GM03348 (cell line): ENCODE measurements at places on chromosomes 4 and X.
A peak's percentile ranks its signal among the peaks of the same experiment; 100 is the strongest.

- no peak for DNase-seq
These were observed 142.2 kb downstream of the ARHGAP10 start for GRCh38 chr4:147874109-147874508.

GRCh38 chr4:2907706-2908293 is 55.4 kb downstream of the NOP14 start:
- DNase-seq, result no peak

DNA sequence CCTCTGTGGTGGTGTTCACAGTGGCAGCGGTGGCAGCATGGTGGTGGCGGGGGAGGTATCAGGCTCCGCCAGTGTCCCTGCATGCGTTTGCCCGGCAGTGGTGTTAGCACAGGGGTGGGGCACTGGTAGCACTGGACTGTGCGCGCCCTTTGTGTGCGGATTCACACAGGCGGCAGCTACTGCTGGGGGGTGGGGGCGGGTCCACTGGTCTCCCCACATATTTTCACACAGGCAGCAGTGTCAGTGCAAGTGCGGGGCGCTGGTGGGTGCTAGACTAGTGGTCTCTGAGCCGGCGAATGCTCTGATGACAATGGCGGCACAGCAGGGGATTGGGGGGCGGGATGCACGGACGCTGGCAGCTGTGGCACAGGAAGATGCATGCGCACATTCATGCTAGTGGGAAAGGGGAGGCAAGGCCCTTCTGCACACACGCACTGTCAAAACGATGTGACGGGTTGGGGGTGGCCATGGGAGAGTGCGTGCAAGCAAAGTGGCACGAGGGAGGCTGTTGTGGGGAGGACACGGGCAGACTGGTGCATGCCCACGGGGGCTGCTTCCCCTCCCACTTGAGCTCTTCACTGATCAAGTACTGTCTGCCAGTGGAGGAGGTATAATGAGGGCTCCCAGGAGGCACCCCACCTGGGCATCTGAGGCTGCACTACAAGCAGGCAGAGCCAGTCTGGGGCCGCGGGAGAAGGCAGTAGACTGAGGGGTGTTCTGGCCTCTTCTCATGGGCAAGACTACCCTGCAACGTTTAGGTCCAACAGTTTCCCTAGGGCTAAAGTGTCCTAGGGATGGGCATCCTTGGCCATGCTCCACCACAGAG is 53.0 kb downstream of the POF1B start:
- DNase-seq, result no peak

DNA sequence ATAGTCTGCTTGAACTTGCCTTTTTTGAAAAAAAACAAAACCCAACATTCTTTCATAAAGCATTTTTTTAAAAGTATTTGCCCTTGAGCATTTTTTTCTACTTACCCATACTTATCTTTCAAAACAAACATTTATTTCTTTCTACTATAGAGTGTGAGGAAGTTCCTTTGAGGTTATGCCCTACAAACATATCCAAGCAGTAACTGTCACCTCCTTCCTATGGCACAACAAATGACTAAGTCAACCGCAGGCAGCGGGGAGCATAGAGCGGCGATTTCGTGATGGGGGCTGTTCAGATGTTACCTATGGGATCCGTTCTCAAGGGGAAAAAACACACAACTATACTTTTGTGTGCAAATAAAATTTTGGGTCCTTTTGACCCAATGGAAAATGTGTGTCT is 19.4 kb downstream of the SPRY1 start:
- DNase-seq, result peak; percentile 47

- DNase-seq, result no peak
These were observed 231.1 kb upstream of the ANXA3 start for GRCh38 chr4:78320349-78320935.

- DNase-seq, result no peak
These were observed 52.8 kb downstream of the NOP14 start for GRCh38 chr4:2910409-2910808.

DNA sequence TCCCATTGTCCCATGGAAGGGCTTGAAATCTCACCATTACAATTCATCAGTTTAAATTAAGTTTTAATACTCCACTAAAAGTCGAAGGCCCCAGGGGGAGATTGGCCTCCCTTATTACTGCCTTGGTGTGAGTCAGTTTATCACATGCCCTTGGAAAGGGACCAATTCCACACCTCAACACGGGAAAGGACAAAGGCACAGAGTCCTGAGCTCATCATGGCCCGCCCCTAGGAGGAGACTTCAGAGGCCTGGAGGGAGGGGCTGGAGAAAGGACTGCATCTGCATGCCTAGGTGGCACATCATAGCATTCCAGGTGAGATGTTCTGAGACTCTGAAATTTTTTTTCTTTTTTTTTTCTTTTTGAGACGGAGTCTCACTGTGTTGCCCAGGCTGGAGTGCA is 2.8 kb upstream of the SEL1L3 start:
- no peak for DNase-seq

- DNase-seq, result no peak
These were observed 56.1 kb downstream of the RAPGEF2 start for GRCh38 chr4:159158985-159159384.

- DNase-seq, result no peak
These were observed 90.1 kb downstream of the RELL1 start for GRCh38 chr4:37595875-37596680.

GRCh38 chr4:60344908-60345307 is 855.2 kb upstream of the ADGRL3 start:
- no peak for DNase-seq

DNA sequence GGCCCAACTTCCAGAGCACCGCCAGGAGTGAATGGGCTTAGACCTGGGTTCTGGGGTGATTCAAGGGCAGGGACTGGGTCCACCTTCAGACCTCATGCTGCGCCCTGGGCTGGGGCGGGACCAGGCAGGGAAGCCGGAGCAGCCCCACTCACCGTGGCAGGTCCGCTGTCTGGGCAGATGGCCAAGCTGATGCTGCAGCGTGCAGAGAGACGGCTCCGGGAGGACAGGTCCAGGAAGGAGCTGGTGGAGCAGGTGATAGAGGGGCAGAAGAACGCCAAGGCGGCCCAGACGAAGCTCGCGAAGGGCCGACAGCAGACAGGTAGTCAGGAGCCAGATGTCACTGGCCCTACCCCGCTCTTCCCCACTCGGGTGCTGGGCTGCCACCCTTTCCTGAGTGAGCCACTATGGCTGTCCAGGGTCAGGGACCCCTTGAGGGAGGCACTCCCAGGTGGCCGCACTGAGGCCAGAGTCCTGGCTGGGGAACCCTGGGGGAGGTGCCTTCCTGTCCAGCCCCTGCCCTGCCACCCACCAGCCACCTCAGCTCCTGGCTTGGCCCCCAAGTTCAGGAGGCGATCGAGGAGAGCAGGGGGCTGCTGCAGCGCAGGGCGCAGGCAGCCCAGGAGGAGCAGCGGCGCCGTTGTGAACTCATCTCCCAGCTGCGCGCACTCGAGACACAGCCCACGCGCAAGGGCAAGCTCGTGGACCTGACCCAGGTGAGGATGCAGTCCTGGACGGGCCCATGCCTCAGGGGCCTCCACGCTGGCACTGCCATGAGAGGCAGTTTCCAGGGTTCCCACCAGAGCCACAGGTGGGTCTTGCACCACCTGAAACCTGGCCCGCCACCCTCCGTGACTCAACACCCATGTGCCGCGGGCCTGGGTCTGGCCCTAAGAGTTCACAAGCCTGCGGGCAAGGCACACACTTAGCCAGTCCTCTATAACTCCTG is 10.1 kb upstream of the RNF4 start:
- no peak for DNase-seq

GRCh38 chrX:10109695-10110094 is 47.1 kb upstream of the CLCN4 start:
- no peak for DNase-seq

GRCh38 chrX:133979641-133980230 is 5.7 kb downstream of the GPC3 start:
- no peak for DNase-seq

GRCh38 chr4:83629945-83630721 is 94.2 kb downstream of the GPAT3 start:
- peak; percentile 44 for DNase-seq

DNA sequence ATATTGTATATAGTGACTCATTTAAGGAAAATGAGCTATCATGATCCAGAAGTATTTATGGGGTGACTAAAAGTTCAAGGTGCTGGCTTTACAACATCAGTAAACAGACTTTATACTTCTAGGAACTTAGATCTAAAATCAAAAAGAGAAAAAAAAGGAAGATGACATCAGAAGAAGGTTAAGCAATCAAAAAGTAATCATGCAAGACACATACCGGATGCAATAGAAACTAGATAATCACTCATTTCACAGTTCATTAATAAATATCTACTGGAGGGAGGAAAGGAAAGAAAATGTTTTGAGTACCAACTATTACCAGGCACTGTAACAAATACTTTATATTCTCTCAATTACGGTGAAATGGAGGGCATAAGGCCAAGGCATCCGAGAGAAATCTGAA is 276.4 kb downstream of the SPRY1 start:
- DNase-seq, result peak; percentile 35

GRCh38 chrX:37378404-37378803 is 29.2 kb downstream of the PRRG1 start:
- DNase-seq, result no peak

GRCh38 chrX:148080593-148080992 is 99.5 kb downstream of the FMR1NB start:
- no peak for DNase-seq

DNA sequence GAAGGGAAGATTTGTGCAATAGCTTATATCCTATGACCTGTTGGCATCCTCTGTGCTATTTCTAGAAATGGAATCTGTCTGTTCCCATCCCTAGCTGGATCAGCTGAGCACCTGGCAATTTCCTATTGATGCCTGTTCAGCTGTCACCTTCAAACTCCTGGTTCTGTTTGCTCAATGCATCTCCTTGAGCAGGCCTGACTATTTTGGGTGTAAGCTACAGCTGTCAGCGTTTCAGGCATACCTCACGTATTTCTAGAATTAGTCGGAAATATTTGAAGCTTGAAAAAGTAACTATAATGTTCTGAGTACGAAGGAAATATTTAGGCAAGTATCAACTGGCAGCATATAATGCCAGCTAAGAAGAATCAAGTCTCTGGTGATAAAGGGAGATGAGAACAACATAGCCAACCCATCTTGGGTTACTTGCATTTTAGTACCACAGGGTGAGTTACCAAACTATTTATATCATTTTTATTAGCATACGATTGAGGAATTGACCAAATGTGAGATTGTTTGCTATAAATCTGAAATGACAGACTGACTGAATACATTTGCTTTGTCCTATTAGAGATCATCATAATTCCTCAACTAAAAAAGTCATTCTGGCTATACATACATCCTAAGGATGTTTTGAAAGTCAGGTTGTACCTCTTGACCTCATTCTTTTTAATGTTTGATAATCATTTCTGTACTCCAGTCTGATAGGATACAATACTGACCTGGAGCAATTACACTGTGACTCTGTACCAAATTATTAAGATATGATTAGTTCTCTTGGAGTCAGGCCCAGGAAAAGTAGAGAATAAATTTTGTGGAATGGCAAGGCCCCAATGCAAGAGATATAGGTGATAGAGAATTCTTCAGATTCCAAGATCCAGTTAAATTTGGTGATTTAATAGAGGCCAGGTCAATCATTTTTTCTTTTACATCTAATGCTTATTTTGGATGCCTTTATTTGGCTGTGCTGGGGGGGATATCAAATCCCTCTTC is 36.4 kb upstream of the PLAC1 start:
- no peak for DNase-seq

- no peak for DNase-seq
These were observed 20.3 kb upstream of the ASMTL start for GRCh38 chrX:1472975-1473374.

DNA sequence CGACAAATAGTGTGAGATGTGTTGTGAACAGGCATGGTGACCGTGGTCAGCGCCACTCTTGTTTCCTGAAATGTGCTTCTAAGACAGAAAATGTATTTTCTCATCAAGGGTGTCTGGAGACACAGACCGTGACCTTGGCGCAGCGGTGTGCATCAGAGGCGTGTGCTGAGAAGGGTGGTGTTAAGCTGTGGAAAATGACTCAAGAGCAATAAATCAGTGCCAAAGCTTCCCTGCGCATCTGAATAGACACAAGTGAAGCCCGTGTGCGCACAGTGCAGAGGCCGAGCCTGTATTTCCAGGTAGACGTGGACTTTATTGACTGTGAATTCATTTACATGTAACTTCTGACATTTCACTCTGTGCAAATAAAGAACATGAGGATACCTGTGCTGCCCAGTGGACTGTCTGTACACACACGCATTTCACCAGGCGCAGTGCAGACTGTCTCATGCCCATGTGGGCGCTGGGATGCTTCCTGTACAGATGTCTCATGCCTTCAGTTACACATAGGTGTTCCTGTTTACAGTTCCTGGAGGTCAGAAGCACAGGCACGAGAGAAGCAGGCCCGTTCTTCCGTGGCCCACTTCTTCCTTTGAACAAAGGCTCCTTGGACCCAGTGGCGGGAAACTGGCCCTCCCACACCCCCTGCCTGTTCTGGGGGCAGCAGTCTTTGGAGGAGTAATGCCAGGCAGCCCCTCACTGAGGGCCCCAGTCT is 31.9 kb downstream of the NSG1 start:
- DNase-seq, result no peak

DNA sequence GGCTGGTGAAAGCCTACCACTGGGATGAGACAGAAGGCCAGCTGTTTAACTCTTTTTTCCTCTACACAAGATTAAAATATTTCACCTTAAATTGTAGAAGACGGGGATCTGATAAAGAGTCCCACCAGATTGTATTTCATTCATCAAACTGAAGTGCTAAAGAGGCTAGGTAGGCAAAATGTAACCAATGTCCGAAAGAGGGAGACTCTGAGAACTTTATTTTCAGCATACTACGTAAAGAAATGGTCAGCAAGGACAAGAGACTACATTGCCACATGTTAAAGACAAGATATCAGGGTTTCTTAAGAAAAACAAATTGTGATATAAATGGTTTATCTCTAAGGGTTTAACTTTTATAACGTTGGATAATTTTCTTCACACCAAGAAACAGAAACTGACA is 71.6 kb upstream of the INPP4B start:
- no peak for DNase-seq

GRCh38 chr4:74480267-74480666 is 35.3 kb downstream of the AREG start:
- no peak for DNase-seq

GRCh38 chrX:119402588-119402987 is 3.5 kb downstream of the SLC25A43 start:
- no peak for DNase-seq

DNA sequence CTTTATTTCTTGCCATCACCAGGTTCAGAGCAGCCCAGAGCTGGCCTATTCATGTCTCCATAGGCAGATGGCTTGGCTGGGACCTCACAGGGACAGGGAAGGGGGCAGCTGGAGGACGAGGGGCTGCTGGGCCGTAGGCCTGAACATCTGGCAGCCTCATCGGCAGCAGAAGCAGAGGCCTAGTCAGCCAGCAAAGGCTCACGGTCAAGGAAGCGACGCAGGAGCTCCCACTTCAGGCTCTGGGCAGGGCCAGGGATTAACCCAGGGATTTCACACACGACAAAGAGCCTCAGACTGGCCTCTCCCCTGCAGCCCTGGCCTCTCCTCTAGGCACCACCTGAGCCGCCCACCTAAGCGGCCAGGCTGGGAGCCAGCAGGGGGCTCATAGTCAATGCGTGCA is 46.0 kb upstream of the MAN2B2 start:
- DNase-seq, result no peak
